Activated B cell treated with CpG ODN at 0.5 μM for 24 hours (primary cell): ENCODE measurements at places on chromosomes 4 and X.

GRCh38 chr4:90357117-90357710 lies 230.0 kb downstream of the CCSER1 start:
- DNase-seq = no peak

GRCh38 chr4:185717377-185717741 lies 94.6 kb downstream of the SORBS2 start:
- no peak for DNase-seq

DNA sequence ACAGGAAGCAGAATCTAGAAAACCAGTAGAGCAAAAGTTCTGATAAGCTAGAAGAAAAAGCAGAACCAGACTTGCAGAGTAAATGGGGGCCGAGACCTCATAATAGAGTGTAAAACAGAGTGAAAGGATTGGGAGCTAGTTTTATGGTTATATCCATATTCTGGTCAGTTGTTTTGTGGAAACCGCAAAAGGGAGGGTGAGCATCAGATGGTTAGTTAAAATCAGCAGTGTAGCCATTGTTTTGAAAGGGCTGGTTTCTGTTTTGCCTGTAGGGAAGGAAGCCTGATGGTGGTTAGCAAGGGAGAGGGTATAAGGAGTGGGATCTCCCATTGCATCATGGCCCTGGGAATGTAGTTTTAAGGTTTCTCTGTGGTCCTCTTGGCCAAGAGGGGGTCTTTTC lies 17.2 kb upstream of the CCNI start:
- no peak for DNase-seq

GRCh38 chr4:26407476-26407875 lies 82.8 kb downstream of the CCKAR start:
- no peak for DNase-seq

GRCh38 chrX:74924449-74925224 lies 615 bp downstream of the NEXMIF start:
- DNase-seq = peak; percentile 18

DNA sequence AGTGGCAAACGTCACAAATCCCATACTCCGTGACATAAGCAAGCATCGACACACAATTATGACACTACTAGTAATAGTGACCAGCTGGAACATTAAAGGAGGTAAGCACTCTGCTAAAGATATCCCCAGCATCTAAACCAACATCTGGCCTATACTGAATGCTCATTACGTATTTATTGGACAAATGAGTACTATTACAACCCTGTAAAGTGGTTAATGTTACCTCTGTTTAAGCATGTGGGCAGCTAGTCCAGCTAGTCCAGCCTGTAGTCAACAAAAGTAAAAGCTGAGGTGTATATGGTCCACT lies 419 bp upstream of the RPGR start:
- DNase-seq = no peak

- no peak for DNase-seq
Measured at GRCh38 chr4:67996127-67996526, 32.8 kb upstream of the TMPRSS11A start.

DNA sequence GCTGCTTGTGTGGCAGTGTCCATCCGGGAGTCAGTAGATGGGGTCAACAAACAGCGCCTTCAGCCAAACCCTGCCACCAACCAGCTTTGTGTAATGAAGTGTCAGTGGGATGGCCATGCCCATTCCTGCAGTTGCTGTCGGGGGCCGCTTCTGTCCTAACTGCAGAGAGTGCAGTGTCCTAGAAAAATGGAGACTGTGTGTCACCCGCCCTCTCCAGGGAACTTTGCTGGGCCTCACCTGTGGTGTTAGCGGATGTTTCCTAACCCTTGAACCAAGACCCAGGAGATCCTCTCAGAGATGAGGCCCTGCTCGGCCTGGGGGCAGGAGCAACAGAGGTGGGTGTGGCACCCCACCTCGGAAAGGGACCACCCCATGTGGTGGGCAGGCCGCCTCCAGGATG lies 35.3 kb upstream of the HGFAC start:
- no peak for DNase-seq

- no peak for DNase-seq
Measured at GRCh38 chr4:126762663-126763247, 870.0 kb upstream of the INTU start.

GRCh38 chr4:147510962-147511668 lies 30.2 kb downstream of the EDNRA start:
- DNase-seq = no peak

DNA sequence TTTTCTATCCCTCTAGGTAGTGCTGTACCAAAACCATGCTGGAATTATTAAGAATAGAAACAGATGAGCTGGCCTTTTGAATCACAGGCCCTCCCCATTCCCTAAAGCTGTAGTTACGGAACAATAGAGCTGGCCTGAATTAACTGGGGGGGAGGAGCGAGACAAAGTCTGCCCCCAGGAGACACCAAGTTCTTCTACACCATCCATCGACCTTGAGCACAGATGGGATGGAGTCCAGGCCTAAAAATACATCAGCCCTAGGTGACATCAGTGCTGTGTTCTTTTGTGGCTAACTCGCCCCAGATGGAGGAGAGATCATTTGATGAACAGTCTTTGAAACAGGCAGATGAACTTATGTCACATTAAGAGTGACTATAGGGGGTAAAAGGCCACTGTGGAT lies 49.6 kb downstream of the LHFPL1 start:
- DNase-seq = no peak

GRCh38 chr4:87904639-87905160 lies 70.8 kb upstream of the SPP1 start:
- DNase-seq = no peak

DNA sequence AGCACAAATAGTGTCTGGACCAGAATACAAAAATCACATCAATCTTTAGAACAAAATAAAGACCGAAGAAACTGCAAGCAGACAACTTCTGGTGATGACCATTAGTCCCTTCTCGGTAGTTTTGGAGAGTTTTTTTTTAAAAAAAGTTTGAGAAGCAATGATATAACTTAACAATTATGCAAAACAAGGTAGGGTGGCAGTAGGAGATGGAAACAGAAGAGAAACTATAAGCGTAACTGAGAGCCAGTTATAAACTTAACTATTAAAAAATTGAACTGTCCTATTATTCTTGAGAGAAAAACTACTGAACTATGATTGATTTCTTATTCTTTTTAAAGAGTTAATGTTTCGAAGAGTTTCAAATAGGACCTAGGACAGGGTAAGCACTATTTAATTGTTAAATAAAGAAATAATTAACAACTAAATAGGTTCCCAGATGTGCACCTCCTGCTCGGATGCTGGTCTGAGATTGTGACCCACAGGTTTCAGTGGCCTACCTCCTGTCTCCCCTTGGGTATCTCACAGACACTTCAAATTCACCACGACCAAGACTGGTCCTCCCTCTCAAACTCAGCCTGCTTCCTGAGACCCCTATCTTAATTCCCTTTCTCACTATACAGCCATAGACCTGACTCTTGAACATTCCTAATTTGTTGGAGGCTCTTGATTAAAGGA lies 81.3 kb downstream of the LEF1 start:
- no peak for DNase-seq

DNA sequence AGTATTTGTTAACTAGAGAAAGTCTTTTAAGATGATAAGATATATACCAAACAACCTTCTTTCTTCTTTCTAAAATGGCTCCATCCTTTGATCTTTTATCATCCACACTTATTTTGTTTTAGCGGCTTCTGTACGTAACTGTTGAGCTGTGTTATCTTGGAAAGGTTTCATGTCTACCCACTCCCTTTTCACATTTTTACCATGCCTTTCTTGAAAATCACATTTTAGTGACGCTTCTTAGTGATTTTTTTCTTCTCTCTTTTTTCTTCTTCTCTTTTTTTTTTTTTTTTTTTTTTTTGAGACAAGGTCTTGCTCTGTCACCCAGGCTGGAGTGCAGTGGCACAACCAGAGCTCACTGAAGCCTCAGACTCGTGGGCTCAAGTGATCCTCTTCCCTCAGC lies 135.1 kb downstream of the CHIC2 start:
- DNase-seq = no peak

GRCh38 chrX:34656842-34657725 lies at the start of gene TMEM47:
Gene TMEM47, minus strand, starts transcription at chrX:34657285. Its CDS starts 256 bp downstream, at chrX:34657029.
- DNase-seq = no peak

DNA sequence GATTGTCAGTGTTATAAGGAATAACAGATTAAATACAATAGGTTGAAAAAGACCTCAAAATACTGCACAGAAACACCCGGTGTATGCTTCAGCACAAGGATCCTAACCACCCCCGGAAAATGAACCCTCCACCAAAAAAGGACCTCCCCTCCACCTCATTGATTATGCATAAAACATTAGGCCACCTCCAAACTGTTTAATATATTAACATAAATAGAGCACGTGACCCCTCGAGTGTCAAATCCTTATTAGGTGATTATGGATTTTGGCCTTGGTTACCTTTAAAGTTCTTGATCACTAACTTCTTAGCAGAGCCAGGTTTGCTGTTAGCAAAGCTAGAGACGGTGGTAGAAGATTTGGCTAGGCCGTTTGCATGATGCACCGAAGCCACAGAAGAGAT lies 958 bp downstream of the CUL4B start:
- no peak for DNase-seq

DNA sequence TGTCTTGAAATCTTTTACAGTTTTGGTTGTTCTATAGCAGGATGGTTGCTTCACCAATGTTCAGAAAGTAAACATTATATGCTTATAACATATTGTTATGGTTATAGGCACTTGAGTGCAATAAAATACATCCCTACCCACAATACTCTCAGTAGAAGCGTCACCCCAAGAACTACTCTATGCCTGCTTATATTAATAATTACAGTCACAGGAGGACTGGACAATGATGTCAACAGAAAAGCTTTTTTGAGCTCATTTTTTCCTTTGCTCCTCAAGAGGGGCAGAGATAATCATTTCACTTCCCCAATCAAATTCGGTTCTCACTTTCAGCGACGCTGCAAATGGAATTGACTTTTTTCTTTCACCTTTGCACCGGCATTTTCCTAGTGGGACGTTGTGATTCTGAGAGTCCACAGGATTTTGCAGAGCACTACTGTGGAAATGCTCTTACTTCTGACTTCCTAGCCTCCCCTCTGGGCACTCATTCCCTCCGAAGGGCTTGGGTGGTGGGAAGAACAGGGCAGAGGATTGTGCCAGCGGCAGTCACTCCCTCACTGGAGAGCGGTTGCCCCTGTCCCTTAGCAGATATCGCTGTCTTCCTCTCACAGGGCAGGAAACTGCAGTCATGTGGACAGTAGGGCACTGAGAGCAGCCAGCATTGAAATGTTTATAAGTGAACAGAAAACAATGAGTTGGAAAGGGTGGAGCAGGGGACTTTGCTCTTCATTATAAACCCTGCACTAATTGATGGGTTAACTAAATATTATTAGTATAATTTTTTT lies 24.9 kb upstream of the SGMS2 start:
- DNase-seq = no peak

DNA sequence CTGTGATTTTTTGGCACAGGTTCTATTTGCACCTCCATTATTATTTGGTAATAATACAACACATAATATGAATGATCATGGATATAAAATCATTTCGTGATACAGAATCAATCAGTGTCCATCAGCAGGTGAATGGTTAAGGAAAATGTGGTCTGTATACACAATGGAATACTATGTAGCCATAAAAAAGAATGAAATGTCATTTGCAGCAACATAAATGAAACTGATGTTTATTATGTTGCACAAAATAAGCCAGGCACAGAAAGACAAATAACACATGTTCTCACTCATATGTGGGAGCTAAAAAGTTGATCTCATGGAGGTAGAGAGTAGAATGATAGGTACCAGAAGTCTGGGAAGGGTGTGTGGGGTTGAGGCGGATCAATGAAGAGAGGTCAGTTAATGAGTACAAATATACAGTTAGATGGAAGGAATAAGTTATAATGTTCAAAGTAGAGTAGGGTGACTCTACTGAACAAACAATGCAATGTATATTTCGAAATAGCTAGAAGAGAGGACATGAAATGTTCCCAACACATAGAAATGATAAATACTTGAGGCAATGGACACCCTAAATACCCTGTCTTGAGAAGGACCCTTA lies 1.1 kb upstream of the SMARCA1 start:
- no peak for DNase-seq

DNA sequence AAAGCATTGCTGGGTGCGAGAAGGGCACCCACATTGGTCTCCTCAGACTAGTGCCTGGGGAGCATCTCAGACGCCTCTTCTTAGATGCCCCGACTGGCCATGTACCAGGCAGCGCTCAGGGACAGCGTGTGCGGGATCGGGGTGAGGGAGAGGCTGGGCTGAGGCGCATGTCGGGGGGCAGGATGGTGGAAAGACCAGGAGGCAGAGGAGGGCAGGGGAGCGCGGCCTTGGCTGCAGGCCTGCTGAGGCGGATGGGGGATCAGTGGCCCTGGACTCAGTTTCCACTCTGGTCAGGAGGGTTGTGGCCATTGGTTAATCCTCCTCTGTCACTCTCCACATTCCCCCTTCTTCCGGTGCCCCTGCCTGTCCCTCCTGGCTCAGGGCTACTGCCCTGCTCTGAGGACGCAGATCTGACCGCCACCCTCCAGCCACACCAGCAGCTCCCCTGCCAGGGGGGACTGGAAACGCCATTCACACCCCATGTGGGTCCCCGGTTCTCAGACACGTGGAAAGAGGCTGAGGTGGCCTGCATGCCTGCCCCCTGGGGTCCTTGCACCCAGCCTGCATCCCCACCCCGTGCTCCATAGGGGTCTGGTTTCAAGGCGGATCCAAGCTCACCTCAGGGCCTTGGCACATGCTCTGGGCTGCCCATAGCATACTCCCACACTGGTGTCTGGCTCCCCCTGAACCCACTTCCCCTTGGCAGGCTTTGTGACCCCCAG lies 105.9 kb downstream of the CPZ start:
- no peak for DNase-seq

GRCh38 chr4:107603430-107603829 lies 116.6 kb downstream of the PAPSS1 start:
- no peak for DNase-seq

DNA sequence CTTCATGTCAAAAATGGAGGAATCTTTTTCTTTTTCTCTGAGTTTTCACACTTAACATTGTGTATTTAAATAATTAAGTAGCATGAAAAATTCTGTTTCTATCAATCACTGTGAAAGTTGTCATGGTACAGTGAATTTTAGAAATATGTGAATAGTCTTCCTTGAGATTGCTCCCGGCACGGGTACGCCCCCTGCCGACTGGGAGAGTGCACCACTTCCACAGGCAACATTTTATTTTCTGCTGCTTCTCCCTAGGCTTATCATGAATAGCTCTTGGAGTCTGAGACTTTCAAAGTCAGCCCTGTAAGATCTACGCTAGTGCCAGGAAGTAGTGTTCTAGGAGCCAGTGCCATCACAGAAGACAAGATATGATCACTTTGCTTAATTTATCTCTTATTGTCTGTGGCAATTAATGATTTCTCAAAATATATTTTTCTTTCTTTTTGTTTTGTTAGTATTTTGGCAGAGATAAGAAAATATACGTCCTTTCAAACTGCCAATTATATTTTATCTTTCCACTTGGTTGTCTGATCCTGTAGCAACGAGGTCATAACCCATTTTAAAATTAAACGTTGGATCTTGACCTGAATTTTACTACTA lies 763.8 kb upstream of the AADAT start:
- no peak for DNase-seq

DNA sequence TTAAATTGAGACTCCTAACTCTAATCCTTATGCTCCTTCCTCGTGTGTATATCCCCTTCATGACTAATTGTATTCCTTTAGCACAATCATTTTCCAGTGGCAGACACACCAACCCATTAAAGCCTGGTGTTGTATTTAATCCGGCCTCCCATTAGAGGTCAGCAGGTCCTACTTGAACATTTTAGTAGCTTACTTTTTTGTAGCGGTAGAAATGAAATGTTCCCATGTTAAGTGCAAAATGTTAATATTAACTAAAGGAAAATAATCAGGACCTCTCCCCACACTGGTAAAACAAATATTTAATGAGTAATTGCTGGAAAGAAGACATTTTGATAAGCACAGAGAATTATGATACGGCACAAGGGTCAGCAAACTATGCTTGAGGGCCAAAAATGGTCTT lies 3.4 kb downstream of the RAB33B start:
- DNase-seq = no peak

GRCh38 chr4:7867701-7868435 lies 71.8 kb downstream of the AFAP1 start:
- no peak for DNase-seq
